ENCODE measurements at places on chromosomes 3 and 15. TPM values are rescaled to one million over a fixed set of nuclear protein-coding genes. Genes with fewer than 3 reads are reported as not detected.

The GP5 gene
- total RNA-seq = not detected

The COL8A1 gene
- total RNA-seq = 18.5 TPM

The ZNF710 gene
- 11.5 TPM for total RNA-seq

The SLC51A gene
- 1.3 TPM for total RNA-seq

The GUCA1C gene
- total RNA-seq = not detected

The IMPG2 gene
- 0.13 TPM for total RNA-seq

The SERPINI1 gene
- 2.2 TPM for total RNA-seq

The DCP1A gene
- 28.6 TPM for total RNA-seq

The TEX55 gene
- total RNA-seq = not detected

The SCG3 gene
- total RNA-seq = not detected

The ANKRD63 gene
- not detected for total RNA-seq

The AP3S2 gene
- total RNA-seq = 27.3 TPM

The DVL3 gene
- total RNA-seq = 68.1 TPM

The CILP gene
- total RNA-seq = 27.3 TPM

- no peak for DNase-seq
Measured at GRCh38 chr3:112117841-112118571, 15.0 kb downstream of the GCSAM start.

GRCh38 chr15:75531041-75531450, 48.1 kb downstream of the PTPN9 start:
- no peak for DNase-seq

GRCh38 chr3:193640165-193640715, 47.2 kb downstream of the OPA1 start:
- no peak for DNase-seq

DNA sequence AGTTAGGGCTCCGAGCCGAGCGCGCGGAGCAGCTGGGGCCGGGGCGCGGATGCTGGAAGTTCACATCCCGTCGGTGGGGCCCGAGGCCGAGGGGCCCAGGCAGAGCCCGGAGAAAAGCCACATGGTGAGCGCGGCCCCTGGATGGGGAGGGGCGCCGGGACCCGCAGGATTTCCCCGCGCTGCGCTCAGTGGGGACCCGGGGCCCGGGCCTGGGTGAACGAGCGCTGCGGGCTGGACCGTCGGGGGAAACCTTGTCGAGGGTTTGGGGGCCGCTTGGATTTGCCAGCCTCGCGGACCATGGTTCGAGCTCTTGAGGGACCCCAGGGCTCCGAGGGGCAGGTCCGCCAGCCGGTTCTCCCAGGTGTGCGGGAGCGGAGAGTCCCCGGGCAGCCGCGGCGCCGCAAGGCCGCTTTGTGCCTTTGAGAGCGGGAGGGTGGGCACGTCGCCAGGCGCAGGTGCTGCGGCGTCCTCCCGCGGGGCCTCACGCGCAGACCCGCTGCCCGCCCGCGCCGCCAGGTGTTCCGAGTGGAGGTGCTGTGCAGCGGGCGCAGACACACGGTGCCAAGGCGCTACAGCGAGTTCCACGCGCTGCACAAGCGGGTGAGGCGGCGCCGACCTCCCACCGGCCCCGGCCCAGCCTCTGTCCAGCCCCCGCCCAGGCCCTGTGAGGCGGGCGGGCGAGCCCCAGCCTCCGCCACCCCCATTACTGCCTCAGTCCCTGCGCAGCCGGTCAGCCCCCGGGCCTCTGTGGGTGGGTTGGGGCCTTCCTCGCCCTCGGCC, at the start of gene SNX22:
Gene SNX22 (plus strand): TSS at position 5 of the 780 bp plus-strand sequence. CDS start 45 bp downstream, at position 50.
- peak; percentile 87 for DNase-seq

DNA sequence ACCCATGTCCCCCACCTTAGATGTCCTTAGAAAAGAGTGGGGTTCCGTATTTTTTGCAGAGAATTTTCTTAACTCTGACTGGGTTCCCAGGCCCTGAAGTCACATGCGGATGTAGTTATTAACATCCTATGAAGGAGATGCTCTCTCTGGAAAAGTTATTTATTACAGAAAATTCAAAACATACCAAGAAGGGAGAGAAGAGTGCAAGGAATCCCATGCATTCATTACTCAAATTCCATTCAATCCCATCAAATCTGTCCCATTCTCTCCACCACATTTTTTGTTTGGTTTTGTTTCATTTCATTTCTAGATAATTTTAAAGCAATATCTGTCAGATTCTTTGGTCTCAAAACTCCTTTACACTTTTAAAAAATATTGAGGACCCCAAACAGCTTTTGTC, 34.3 kb upstream of the ANKRD34C start:
- no peak for DNase-seq

GRCh38 chr3:47291158-47291753, 8.5 kb downstream of the KLHL18 start:
- peak; percentile 51 for DNase-seq

DNA sequence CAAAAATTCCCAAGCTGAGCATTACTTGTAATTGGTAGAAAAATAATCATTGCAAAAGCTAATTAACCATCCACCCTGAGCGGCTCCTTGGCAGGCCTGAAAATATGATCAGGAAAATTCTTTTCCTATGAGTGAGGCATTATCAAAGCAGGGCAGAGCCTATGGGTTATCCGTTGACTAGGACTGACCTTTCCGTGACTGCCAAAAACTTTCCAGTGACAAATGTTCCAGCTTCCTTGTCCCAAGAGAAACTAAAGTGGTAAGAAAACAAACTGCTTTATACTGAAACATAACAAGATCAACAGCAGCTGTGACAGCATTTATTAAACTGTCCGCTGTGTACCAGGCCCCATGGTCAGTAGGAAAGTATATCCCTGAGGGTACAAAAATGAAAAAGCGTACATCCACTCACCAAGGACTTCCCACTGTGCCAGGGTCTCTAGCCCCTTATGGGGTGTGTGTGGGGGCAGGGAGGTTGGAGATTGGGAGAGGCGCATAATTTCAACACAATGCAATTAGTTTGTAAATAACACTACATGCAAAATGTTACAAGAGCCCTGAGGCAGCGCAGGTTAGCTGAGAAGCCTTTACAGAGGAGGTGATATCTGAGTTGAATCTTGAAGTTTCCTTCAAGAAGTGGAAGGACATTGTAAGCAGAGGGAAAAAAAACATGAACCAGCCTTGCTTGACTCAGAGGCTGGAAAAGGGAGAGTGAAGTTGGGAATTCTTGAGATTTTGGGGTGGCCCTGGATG, 8.5 kb downstream of the LIPC start:
- no peak for DNase-seq

- no peak for DNase-seq
Measured at GRCh38 chr3:176969506-176969905, 227.8 kb downstream of the TBL1XR1 start.

DNA sequence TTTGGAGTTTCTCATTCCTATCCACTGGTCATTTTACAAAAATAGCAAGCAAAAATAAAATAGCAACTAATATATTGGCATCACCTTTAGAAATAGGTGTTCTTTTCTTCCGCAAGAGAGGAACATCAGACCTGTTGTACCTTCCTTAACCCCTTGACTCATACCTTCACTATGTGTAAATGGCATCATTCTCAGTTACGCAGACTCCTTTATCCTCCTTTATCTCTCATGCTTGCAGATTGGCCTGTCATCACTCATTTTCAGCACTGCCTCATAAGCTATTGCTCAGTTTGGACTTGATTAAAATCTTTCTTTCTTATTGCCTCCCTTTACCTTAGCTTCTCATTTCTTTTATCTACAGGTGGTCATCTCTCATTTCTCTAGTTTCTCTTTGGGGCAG, 21.4 kb downstream of the ARHGEF26 start:
- no peak for DNase-seq

GRCh38 chr3:8458238-8458661, 43.4 kb upstream of the LMCD1 start:
- DNase-seq = no peak

- no peak for DNase-seq
Measured at GRCh38 chr15:51775967-51776816, 24.8 kb downstream of the TMOD2 start.

DNA sequence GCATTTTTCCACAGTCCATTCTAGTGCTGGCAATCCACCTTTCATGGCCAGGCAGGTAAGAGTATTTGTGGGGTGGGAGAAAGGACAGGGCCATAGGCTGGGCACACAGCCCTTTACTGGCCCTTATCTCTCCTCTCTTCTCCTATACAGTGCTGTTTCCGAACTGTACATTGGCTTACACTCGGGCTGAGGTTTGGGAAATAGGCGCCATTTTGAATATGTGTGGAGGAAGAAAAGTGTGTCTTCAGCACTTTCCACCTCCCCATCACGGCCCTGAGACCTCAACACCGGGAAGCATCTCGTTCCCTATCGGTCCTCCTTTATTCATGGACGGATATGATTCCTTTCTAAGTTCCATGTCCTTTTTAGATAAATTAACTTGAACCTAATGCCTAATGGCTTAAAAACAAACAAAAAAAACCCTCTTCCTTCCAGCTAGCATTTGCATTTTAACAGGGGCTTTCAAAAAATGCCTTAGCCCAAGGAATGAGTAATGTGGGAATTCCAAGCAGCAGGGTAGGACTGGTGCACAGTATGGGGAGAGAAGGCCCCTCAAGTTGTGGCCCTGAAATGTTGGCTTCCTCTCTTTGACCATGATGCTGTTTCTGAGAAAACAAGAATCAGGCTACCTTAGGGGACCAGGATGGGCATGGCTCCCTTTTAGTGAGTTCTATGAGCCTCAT, 24.5 kb downstream of the CD86 start:
- no peak for DNase-seq

DNA sequence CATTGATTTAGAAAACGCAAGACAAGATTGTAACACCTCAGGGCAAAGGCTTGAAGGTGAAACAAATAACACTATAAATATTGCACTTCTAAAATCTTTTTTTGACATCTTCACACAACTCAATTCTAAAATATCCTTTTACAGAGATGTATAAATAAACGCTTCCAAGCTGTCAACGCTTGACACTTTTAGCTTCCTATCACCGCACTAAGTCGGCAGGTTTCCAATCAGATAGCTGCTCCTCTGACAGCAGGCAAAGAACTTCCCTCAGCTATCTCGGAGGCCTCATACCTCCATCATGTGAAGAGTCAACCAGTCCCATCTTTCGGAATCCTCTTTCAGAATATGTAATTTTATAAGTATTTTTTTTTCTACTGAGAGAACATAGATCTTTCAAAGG, 71.0 kb downstream of the PCOLCE2 start:
- DNase-seq = no peak

DNA sequence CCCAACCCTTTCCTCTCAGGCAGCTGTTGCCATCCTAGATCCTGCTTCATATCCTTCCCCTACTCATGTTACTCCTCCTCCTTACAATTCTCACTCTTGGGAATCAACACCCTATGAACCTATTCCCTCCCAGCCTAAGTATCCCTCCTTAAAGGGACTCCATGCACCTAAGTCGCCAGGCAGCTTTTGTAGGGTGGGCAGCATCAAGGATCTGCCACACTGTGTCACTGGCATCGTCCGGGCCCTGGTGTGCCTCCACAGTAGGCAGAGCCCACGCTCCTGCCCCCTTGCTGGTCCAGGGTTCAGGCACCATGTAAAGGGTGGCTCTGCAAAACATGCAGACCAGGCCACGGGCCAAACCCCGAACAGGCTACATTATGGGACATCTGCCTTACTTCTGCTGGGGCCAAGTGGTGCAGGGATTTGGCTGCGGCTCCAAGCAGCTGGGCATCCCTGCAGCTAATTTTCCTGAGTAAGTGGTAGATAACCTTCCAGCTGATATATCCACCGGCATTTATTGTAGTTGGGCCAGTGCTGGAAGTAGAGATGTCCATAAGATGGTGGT, 53.4 kb downstream of the GSK3B start:
- no peak for DNase-seq

GRCh38 chr3:166307756-166308350, 470.6 kb upstream of the BCHE start:
- DNase-seq = no peak
